ENCODE measurements at places on chromosomes 2 and 18.

- no peak for DNase-seq
Observed at GRCh38 chr2:191366199-191366598, 121.0 kb downstream of the MYO1B start.

DNA sequence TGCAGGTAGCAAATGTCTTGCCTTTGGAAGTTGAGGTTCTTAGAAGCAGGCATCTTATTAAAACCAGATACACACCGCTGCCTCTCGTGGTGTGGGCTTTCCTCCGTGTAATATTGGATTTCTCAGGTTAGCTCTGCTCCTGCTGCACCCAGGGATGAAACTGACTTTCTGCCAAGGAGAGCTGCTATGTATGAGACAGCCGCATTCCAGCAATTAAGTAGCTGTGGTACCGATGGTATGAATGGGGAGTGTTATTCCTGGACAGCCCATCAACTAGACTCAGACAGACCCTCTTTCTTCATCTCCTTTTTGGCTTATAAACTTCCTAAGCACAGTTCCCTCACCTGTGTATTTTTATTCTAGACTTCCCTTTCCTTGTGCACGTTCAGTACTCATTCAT is 6.8 kb upstream of the EHD3 start:
- DNase-seq: no peak

DNA sequence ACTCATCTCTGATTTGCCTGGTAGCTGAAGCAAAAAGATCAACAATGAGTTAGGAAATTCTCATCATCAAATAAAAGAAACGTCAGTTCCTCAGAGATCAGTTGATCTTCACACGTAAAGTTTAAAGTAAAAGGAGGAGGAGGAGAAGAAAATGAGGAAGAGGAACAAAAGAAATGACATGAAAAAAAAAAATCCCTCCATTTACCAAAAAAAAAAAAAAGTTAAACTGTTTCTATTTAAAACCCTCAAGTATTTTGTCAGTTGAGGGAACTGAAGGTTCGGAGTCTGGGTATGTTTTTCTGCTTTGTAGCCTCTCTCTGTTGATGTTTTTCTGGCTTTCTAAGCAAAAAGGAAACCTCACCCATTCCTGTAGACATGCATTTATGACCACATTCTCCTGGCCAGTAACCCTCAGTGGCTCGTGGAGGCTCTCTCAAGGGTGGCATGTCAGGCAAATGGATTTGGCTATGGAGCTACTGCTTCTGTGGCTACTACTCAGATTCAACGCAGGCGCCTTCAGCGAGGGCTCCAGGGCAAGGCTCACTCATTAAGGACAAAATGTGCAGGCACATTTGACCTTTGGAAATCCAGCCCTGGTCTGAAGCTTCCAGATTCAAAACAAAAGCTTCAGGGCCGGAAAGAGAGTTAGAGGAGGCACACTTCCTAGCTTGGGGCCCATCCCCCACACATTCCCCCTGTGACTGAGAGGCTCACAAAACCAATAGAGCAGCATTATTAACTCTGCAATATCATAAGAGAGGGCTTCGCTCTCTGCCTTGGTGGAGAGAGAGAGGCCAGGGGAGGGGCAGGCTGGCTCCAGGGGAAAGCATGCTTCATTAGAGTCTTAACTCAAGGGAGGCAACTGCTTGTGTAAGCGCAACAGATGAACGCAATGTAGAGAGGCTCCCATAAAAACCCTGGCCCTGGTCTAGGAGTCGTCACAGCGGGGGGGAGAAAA is 22.3 kb downstream of the KLF7 start:
- peak; percentile 75 for DNase-seq

- peak; percentile 44 for DNase-seq
Observed at GRCh38 chr2:28395334-28396061, 2.8 kb downstream of the FOSL2 start.

- no peak for DNase-seq
Observed at GRCh38 chr2:173982918-173983317, 17.7 kb upstream of the SP3 start.

DNA sequence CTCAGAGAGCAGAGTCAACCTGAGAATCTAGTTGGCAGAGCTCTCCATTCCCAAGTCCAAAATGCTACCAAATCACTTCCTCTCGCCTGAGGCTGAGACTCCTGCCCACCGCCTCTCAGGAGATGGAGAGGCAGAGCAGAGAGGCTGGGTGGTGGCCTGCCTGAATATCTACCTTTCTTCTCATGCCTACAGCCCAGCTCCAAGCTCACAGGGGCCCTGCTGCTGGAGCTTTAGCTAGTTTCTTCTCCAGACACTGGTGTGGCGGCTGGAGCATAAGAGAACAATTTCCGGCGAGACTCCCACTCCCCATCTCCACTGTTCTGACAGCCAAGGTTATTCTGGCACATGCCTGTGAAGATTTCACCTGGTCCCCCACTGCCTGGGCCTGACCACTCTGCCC is 8.1 kb upstream of the CYP26B1 start:
- DNase-seq: no peak

- DNase-seq: no peak
Observed at GRCh38 chr18:53952700-53953099, 271.8 kb downstream of the MBD2 start.

- no peak for DNase-seq
Observed at GRCh38 chr2:205767617-205768016, 85.3 kb downstream of the NRP2 start.

- DNase-seq: no peak
Observed at GRCh38 chr2:191350826-191351225, 105.6 kb downstream of the MYO1B start.

DNA sequence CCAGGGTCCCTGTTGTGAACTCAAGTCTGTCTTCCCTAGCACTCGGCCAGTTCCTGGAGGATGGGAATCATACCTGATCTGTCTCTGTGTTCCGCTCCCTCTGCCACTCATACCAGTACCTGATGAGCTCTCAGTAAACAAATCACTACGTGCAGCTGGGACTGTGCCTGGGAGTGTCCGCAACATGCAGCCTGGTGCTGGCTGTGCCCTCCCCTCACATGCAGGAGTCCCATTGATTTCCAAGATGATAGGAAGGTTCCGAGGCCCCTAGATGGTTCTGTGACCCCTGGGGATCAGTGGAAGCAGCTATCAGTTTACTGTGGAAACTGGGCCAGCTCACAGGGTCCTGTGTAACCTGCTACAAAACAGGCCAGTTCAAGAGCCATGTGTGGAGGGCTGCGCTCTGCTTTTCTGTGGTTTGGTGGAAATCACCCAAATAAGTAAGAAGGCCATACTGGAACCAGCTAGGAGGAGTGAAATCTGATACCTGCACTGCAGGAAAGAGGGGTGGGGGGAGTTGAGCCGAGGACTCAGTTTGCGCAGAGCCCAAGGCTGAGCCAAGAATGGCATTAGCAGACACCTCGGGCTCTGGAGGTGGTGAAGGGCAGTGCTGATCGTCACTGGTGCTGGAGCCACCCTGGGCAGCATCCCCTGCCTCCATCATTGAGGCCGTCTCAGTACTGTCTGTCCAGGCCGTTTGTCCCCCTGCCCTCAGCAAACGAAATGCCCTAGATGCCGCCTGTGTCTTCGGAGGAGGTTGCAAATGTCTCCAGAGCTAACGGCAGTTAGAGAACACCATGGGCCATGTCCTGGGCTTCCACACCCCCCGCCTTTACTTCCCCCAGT is 93.3 kb downstream of the KLHL29 start:
- peak; percentile 29 for DNase-seq

DNA sequence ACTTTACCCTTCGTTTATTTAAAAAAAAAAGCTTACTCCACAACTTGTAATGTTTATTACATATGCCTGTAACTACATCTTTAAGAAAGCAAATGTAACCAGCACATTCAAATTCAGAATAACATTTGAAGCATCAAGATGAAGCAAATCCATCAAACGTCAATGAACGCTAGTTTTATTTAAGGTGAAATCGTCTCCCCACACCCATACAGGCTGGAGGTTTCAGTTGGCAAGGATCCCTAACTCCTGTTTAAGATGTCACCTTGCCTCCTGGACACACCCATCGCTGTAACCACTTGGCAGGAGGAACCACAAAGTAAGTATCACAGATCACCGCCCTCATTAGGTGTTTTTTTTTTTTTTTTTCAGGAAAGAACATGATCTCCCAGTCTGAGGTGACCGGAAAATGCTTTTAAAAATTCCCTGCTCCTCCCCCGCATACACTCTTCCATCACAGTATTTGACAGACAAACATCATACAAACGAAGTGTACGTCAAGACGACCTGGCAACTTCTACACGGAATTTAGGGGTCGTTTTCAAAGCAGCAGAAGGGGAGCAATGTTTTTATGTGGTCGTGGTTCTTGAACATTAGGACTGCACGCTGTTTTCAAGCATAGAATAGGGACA is 19.7 kb upstream of the STPG4 start:
- no peak for DNase-seq

GRCh38 chr2:57796527-57796926 is 250.1 kb upstream of the VRK2 start:
- DNase-seq: no peak

- no peak for DNase-seq
Observed at GRCh38 chr2:75317316-75317715, 118.0 kb upstream of the TACR1 start.

DNA sequence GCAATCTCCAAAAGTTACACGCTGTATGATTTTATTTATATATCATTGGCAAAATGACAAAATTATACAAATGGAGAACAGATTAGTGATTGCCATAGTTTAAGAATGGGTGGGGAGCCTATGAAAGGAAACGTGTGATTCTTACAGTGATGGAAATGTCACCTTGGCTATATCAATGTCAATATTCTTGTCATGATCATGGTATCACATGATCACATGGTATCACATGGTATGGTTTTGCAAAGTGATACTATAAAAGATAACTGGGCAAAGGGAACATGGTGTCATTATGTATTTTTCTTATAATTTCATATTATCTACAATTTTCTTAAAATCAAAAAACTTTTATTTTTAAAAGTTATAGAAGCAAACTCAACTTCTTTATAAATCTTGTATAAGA is 606.2 kb upstream of the ZEB2 start:
- DNase-seq: no peak

DNA sequence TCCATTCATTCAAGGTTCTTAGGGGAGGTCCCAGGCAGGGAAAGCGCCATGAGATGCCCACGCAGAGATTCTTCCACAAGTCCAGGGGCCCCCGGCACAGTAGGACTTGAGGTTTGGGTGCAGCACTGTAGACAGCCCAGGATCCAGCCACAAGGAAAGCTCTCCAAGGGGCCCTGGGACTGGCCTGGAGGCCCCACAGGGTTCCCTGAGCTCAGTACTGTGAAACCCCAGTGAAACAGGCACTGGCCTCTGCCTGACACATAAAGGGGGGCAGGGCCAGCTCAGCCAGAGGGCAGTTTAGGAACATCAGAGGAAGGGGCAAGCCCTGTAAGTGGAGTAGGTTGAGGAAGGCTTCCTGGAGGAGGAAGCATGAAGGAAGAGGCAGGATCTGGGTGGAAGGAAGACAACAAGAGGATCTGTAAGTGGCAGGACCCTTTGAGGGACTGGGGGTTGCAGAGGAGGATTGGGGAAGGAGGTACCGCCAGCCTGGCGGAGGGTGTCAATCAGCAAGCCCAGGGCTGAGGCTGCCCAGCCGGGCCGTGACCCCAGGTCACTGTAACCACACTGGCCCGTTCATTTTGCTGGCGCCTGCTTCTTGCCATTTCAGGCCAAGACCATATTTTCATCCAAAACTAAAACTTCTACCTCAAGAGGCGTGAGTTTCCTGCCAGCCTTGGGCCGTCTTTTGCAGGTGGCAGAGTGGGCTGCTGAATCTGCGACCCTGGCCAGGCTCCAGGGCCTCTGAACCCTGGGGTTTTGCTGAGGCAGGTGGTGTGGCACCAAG is 175.2 kb downstream of the SMAD7 start:
- DNase-seq: no peak
